ENCODE measurements at places on chromosomes 1 and 21.

GRCh38 chr1:178237121-178237520 lies 143.2 kb downstream of the RASAL2 start:
- no peak for DNase-seq

- DNase-seq, result no peak
These were observed 1.8 kb downstream of the MX2 start for GRCh38 chr21:41363370-41364270.

GRCh38 chr1:226862890-226863289 lies 7.5 kb upstream of the PSEN2 start:
- no peak for DNase-seq

DNA sequence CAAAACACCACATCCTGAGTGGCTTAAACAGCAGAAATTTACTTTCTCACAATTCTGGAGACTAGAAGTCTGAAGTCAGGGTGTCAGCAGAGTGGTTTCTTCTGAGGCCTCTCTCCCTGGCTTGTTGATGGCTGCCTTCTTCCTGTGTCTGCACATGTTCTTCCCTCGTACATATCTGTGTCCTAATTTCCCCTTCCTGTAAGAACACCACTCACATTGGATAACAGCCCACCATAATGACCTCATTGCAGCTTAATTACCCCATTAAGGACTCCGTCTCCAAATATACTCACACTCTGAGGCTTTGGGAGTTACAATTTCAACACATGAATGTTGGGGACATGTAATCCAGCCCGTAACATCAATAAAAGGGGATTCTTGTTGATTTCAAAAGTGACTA lies 23.4 kb downstream of the C8A start:
- no peak for DNase-seq

GRCh38 chr1:187143783-187144182 lies 315.0 kb downstream of the PLA2G4A start:
- DNase-seq, result no peak

GRCh38 chr21:35517865-35518264 lies 468.8 kb upstream of the RUNX1 start:
- DNase-seq, result no peak

DNA sequence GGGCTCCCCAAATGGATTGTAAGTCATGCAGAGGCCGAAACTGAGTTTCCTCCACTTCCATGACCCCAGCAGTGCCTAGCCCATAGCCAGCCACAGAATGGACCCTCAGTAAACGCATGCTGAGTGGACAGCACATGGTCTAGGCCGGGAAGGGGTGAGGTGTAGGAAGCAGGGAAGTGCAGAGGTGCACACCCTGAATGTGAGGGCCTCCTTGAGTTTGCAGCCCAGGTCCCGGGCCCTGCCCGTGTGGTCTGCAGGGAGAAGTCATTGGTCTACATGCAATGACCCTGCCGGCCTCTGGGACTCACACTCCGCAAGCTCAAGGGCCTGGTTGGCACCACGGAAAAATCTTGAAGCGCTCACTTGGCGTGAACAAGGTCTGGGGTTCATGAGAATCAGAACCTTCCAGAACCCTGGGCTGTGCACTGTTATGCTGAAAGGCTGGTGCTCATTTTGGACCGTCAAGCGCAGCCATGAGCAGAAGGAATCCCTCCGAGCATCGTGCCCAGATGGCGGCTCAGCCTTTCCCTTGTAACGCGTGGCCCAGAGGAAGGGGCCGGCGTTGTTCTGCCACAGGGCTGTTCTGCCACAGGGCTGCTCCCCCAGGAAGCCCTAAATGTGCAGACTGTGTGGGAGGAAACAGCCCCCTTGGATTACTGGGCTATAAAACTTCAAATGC lies 66.4 kb downstream of the PSMG1 start:
- no peak for DNase-seq

DNA sequence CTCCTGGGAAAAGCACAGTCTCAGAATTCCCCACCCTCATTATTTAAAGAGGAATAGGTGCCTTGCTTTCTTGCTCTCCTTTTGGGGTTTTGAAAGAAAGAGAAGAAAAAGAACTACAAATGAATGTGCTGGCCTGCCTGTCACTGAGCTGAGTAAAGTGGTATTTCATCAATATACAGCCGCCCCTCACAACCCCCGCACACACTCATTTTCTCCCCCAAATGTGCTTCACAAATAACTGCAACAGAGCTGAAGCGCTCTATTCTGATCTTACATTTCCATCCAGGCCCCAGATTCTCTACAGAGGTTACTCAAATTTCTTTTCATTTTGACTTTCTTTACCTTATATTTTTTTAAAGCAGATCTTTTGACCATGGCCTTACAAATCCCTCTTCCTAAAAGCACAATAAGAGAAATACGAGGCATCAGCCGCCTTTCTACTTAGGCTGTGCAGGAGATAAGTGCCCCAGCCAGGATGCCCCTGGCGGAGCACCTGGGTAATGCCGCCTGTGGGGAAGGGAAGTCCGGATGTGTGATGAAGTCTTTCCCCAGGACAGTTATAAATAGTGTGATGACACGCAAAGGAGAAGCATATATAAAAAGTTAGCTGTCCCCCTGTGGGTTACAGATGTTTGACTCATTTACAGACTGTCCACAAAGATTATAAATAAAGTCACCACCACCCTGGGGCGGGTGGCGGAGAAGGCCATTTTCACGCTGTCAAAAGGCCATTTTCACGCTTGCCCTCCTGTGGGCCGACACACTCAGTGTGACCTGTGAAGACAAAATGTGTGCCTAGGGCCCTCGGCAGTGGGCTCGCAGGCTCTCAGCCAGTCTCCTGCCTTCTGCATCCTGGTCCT lies 6.5 kb downstream of the KCNN3 start:
- DNase-seq, result no peak

- DNase-seq, result no peak
These were observed 36.6 kb downstream of the RGL1 start for GRCh38 chr1:183841550-183841949.

DNA sequence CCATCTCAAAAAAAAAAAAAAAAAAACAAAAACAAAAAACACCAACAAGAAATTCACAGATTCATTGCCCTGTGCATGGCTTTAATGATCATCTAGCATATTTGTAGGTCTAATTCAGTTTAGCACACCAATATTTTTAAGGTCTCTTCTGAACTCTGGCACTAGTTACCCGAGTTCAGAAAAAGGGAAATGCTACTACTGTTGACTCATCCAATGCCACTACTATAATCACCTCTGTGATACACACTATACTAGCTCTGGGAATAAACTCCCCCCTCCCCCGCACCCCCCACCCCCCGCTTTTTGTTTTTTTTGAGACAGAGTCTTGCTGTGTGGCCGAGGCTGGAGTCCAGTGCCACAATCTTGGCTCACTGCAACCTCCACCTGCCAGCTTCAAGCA lies 55.6 kb downstream of the FBXO42 start:
- no peak for DNase-seq

- no peak for DNase-seq
These were observed 136.9 kb downstream of the RWDD3 start for GRCh38 chr1:95370691-95371562.

- DNase-seq, result no peak
These were observed 90.9 kb upstream of the OLIG2 start for GRCh38 chr21:32934829-32935228.

- DNase-seq, result no peak
These were observed 129.7 kb upstream of the FAM72C start for GRCh38 chr1:144101397-144102045.

Measured in common myeloid progenitor, CD34-positive (primary cell).